Stimulated activated CD8-positive, alpha-beta memory T cell treated with anti-CD3 and anti-CD28 coated beads, Interleukin-2, amount 100 ng/mL, for 1 hour (primary cell): ENCODE measurements at places on chromosomes 3 and 15.

DNA sequence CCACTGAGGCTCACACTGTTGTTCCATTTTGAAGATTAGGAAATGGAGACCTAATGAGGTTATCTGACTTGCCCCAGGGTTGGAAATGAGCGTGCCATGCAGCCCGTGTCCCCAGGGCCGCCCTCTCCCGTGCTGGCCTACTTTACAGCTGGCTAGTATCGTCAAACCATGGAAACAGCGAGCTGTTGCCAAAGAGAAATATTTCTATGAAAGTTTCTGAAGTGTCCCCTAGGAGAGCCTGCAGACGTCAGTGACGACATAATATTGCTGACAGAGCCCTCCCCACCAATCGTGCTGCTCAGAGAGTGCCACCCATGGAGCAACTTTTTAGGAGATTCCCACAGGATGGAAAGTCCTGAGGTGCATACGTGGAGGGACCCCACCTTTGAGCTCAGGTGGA, 11.2 kb upstream of the FAM174B start:
- DNase-seq = no peak

DNA sequence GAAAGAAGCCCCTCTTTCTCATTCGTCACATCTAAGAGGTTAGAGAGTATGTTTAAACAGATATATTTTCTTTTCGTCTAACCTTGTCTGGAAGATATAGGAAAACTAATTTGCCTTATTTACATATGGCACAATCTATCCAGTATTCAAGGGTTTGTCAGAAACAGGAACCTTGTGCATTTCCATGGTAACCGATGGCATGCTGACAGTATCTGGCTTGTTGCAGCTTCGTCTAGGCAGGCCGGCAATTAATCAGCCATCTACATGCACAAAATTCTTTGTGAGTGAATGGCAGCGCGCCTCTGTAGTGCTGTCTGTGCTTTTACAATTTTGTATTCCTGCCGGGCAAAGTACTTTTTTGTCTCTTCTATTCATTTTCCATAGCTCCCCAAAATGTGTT, 294.0 kb upstream of the SOX2 start:
- DNase-seq = no peak

DNA sequence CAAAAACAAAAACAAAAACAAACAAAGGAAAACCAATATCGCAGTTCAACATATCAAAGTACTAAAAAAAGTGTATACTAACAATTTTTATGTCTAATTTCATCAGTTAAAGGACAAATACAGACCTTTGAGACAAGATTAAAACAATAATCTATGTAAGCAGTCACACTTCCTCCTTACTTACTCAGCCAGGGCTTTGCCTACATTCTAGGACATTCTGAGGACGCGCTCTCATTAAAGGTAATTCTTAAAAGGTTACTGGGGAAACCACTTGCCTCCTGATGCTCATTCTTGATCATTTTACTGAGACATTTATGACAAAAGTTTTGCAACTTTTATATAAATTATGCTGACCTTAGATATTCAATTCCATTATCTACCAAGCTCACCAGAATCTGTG, 93.4 kb downstream of the CBLB start:
- no peak for DNase-seq

DNA sequence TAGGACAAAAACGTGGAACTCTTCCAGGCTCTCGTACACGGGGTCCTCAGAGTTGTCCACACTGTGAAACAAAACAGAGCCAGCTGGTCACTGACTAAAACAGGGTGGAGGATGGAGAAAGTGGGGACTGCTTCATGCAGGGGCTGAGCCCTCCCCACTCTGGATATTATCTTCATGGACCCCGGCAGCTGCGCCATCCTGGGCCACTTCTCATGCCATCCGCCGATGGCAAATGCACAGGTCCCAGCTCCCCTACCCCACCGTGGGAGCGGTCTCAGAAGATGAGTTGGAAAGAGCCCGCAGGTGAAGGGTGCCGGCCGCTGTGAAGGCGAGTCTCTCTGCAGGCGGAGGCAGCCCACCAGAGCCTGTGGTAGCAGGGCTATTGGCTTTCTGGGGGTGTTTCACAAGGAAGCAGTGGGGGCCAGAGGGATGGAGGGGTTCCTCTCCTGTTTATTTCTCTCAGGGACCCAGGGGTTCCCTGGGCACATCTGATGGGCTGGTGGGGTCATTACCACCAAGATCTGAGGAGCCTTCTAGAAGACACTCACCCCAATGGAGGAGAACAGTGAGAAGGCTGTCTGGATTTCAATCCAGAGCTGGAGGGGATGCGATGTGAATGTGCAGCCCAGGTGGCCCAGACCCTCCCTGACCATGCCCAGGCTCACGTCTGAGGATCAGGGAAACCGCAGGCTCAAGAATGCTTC, 177.3 kb downstream of the KLF13 start:
- no peak for DNase-seq

DNA sequence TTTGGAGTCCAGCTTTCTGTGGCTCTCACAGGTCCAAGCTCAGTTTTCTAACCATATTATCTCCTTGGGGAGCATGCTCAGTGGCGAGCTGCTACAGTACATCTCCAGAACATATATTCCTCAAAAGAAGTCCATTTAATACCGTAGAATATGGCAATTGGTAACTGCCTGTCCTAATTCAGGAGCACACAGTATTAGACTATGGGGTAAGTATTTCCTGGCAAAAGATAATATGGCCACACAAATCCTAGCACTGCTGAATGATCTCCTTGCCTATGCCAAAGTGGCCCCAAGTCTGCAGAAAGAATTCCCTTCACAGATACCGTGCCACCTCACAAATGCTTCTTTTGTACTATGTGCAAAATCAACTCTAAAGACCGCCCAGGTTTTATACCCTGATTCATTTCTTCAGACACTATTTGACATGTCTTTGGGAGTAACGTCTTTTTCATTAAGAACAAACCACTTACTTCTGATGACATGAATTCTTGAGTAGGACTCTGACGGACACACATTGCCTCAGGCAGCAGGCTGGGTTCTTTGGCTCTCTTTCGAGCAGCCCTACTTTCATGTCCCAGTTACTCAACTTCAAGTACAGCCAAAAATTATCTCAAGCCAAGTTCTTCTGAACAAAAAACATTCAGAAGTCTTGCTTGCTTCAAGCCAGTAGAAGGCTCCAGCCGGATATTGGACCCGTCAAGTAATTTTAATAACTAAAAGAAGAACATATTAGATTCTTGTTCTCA, 368.3 kb upstream of the DCBLD2 start:
- no peak for DNase-seq

DNA sequence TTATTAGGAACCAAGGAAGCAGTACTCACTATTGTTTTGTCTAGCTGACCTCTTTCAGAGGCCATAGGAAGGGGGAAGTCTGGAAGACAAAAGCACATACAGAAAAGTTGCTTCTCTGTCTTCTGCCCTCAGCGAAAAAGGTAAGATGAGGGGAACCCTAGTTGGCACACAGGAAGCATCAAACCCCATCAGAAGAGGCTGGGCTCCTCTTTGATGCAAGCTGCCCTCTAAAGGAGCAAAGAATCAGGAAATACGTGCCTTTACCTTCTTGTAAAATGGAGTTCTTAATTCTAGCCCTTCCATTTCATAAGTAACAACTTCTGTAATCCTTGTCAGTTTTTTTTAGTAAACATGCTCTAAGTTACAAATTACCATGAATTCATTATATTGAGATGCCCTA, 12.5 kb downstream of the SPINK8 start:
- no peak for DNase-seq

GRCh38 chr3:33447958-33448357, 7.8 kb upstream of the UBP1 start:
- DNase-seq = no peak

GRCh38 chr15:78623786-78624497, 3.1 kb upstream of the CHRNA3 start:
- DNase-seq = no peak

DNA sequence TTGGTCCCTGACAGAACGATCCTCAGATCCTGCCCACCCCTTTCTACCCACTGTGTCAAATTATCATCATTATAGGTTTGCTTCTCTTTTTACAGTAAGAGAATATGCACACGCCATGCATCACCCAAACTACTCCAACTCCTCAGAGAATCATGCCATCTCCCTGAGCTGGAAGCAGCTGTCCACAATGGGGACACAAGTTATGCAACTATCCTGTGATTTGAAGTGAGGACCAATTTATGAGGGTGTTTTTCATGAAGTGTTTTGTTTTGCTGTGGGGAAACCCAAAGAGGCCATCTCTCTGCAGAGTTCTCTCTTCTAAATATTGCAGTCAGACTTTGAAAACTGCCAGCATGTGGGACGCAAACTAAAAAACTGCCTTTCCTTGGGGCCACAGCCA, 35.8 kb upstream of the TNFSF10 start:
- no peak for DNase-seq

DNA sequence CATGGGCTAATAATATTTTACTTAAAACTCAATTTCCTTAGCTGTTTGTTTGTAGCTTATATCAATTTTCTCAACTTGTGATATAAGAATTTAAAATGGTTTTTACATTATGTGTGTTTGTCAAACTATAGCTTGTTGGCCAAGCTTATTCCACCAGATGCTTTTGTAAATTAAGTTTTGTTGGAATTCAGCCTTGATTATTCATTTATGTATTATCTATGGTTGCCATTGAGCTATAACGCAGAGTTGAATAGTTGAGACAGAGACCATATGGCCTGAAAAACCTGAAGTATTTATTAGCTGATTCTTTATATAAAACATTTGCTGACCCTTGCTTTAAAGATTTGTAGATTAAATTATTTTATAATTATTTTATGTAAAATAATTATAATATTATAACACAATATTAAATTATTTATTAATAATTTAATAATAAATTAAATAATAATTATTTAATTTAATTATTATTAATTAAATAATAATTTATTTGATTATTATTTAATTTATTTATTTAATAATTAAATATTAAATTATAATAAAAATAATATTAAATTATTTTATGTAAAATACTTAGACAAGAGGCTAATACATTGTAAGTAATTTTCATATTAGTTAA, 779.6 kb upstream of the NECTIN3 start:
- DNase-seq = no peak

DNA sequence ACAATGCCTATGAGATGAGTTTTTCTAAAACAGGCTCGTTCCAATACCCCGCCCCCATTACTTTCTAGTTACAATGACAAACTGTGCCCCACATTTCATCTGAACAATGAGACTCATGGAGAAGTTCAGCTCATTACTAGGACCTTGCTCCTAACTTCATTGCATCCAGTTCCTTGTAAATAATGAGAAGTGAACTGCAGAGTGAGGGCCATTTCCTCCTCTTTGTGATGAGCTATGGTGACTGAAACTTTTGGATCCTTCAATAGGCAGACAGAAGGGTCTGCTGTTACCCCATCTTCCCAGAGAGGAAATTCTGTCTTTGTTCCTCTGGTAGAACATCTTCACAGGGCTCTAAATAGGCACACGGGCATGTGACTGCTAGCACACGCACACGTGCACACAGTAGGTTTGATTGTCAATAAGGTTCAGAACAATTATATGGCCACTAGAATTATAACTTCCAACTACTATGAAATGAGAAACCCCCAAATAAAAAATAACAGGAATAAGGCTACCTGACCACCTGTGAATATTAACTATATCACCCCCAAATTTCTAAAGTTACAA, 51.8 kb downstream of the SERP1 start:
- DNase-seq = no peak

DNA sequence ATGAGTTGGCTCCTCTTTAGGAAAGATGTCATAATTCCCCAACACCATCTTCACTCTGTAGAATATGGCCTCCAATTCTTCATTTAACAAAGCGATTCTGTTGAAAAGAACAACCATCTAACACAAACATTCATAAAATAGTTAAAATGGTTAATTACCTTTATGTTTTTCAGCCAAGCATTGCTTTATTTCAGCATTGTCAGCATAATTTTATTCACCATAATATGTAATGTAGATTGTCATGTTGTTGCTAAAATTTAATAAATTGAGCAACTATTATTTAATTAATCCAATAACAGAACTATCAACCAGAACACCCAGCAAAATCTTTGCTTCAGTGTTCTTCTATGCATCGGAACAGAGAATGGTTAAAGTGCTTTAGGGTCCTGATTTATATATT, 46.2 kb upstream of the EPHA3 start:
- DNase-seq = no peak

GRCh38 chr3:62161371-62161770, 212.0 kb downstream of the FEZF2 start:
- no peak for DNase-seq

DNA sequence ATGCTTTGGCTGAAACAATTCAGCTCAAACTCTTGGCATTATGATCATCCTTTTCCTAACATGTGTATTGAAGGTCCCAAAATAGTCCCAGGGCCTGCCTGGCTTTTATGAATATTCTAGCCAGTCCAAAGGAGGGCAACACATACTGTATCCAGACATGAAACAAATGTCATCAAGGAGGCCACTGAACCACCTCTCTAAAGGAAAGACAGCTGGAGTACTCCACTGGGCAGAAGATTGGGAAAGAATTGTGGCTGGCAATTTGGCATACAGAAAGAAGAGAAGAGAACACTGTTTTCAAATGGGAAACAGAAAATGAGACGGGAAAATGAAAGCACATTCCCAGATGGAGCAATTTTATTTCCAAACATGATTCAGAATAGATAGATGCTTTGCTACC, 80.6 kb downstream of the NCEH1 start:
- no peak for DNase-seq

- no peak for DNase-seq
Observed at GRCh38 chr3:141275973-141276372, 44.3 kb downstream of the PXYLP1 start.

DNA sequence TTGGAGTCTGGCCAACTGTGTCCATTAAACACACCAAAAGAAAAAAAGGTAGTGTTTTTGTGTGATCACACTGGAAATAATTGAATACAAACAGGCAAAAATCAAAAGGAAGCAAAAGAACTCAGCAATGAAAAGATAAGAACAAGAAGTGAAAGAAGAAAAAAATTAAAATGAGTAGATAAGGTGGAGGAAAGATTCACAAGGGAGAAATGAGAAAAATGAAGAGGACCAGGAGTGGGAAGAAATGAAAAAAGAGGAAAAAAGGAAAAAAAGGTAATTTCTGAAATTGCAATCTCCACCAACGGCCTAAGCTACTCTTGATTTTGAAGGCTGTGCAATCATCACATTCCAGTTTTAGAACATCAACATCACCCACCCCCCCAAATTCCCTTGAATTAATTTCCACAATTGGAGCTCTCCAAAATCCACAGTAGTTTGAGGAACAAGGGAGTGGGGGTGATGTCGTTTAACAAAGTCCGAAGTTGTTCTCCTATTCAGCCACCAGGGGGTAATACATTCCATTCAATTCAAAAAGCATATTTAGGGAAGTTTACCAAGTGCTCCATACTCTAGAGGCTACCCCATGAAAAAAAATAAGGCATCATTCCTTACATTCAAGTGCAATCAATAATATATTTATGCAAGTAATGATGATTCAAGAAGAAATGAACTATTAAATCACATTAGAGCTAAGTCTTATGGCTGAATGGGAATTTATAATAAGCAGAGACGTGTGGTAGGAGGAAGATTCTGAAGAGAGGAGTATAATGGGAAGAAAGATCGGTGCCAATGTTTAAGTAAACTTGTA, 37.4 kb downstream of the ZNF860 start:
- no peak for DNase-seq
